ENCODE measurements at places on chromosomes 12 and 14.

- DNase-seq = no peak
These were observed 74.3 kb downstream of the IGF1 start for GRCh38 chr12:102406033-102406584.

GRCh38 chr12:47105914-47106674, 26.3 kb upstream of the AMIGO2 start:
- DNase-seq = no peak

- no peak for DNase-seq
These were observed 67.0 kb downstream of the PTHLH start for GRCh38 chr12:27905285-27906126.

- no peak for DNase-seq
These were observed 1014.8 kb upstream of the FBXO33 start for GRCh38 chr14:40447017-40447416.

GRCh38 chr12:64175254-64175945, 46.7 kb downstream of the KICS2 start:
- peak; percentile 3 for DNase-seq

- DNase-seq = peak; percentile 63
These were observed 47.9 kb downstream of the PPP1R12A start for GRCh38 chr12:79886917-79887519.
